ENCODE measurements at places on chromosomes 4 and X.

- no peak for DNase-seq
- no peak overlapping the region for H3K4me3 ChIP-seq
- no peaks in the 10 kb centered on the region for H3K36me3 ChIP-seq
These were observed 15.4 kb downstream of the LRP2BP start for GRCh38 chr4:185380320-185380719.

GRCh38 chr4:127772769-127773671 is 9.1 kb upstream of the HSPA4L start:
- no peaks in the 10 kb centered on the region for H3K4me1 ChIP-seq
- DNase-seq: no peak
- H3K27ac ChIP-seq: no peak overlapping the region
- no peaks in the 10 kb centered on the region for H3K36me3 ChIP-seq
- no peaks in the 10 kb centered on the region for H3K27me3 ChIP-seq

DNA sequence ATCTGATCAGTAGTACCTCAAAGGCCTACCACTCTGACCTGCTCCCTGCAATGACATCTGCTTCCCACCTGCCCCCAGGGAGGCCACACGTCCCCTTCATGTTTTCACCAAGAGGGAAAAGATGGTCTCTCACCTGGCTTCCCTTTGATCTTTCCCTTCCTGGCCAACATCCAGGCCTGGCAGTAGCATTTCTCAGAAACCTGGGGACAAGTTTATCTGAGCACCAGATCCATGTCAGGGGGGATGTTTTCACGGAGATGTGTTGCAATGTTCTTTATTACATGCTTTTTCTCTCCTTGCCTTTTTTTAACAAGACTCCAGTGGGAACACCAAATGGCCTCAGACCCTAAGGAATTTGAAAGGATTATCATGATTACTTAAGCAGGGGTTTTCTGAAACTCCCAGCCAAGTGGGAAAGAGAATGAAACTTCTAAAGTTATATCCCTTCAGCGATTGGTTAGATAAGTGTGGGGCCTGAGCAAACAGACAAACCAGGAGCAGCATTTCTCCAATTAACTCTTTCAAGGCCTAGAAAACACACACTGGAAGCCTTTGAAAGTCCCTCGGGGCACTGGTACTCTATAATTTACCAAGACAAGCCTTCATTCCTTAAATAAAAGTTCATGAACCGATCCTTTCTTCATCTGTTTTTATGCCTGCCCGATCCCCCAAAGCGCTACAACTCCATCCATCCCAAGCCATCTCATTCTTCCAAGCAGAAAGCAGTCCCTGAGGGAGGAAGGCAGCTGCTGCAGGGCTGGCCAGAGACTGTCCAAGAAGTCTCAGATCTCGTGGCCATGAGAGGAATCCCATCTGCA is 94.1 kb downstream of the BCOR start:
- H3K27ac ChIP-seq: no peak overlapping the region
- no peak overlapping the region for H3K4me3 ChIP-seq
- no peaks in the 10 kb centered on the region for H3K4me1 ChIP-seq
- H3K36me3 ChIP-seq: no peaks in the 10 kb centered on the region
- H3K27me3 ChIP-seq: no peaks in the 10 kb centered on the region

GRCh38 chr4:7818399-7818911 is 121.2 kb downstream of the AFAP1 start:
- peaks cover 34% of the 10 kb centered on the region for H3K36me3 ChIP-seq
- H3K27ac ChIP-seq: peak overlapping the region; percentile 23
- DNase-seq: no peak
- no peak overlapping the region for H3K4me3 ChIP-seq
- no peaks in the 10 kb centered on the region for H3K27me3 ChIP-seq

GRCh38 chr4:45640281-45640680 is 483.6 kb downstream of the GABRG1 start:
- H3K27ac ChIP-seq: no peak overlapping the region
- H3K27me3 ChIP-seq: no peaks in the 10 kb centered on the region
- DNase-seq: no peak
- no peak overlapping the region for H3K4me3 ChIP-seq
- no peaks in the 10 kb centered on the region for H3K36me3 ChIP-seq
- no peaks in the 10 kb centered on the region for H3K4me1 ChIP-seq

DNA sequence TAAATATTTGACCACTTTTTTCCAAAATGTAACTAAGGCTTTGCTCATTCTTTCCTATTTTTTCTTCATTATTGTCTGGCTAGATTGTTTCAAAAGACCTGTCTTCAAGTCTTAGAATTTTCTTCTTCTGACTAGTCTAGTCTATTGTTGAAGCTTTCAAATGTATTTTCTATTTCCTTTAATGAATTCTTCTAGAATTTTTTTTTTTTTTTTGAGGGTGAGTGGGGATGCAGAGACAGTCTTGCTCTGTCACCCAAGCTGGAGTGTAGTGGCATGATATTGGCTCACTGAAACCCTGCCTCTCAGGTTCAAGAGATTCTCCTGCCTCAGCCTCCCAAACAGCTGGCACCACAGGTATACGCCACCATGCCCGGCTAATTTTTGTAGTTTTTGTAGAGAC is 141.4 kb downstream of the TET2 start:
- no peak overlapping the region for H3K4me3 ChIP-seq
- DNase-seq: no peak
- no peak overlapping the region for H3K27ac ChIP-seq
- no peaks in the 10 kb centered on the region for H3K4me1 ChIP-seq
- no peaks in the 10 kb centered on the region for H3K36me3 ChIP-seq

DNA sequence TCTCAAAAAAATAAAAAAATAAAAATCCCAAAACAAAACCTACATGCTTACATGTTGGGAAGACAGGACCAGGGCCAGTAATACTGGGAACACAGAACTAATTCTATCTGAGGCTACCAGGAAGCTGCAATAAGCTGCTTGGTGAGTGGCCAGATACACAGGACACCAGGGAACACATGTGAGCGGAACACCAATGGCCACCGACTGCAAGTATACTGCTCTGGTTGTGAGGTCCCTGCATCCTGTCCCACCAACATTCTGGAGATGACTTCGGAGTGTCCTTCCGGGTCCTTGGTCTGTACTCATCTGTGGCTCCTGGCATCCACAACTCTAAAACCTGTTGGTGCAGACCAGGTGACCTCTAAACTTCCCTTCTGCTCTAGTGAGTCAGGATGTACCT is 2.7 kb downstream of the TNIP2 start:
- H3K36me3 ChIP-seq: no peaks in the 10 kb centered on the region
- H3K27ac ChIP-seq: no peak overlapping the region
- DNase-seq: no peak
- H3K4me1 ChIP-seq: 0 out of 2 replicates have a peak, but pooled peaks cover 4% of the 10 kb centered on the region
- no peaks in the 10 kb centered on the region for H3K27me3 ChIP-seq

GRCh38 chr4:153497988-153498967 is 32.1 kb downstream of the TMEM131L start:
- no peaks in the 10 kb centered on the region for H3K36me3 ChIP-seq
- no peak for DNase-seq
- H3K27me3 ChIP-seq: no peaks in the 10 kb centered on the region
- no peak overlapping the region for H3K4me3 ChIP-seq
- H3K4me1 ChIP-seq: no peaks in the 10 kb centered on the region
- H3K27ac ChIP-seq: no peak overlapping the region

GRCh38 chr4:81040012-81040659 is 9.6 kb downstream of the BMP3 start:
- H3K27ac ChIP-seq: no peak overlapping the region
- no peaks in the 10 kb centered on the region for H3K27me3 ChIP-seq
- no peaks in the 10 kb centered on the region for H3K4me1 ChIP-seq
- no peaks in the 10 kb centered on the region for H3K36me3 ChIP-seq

DNA sequence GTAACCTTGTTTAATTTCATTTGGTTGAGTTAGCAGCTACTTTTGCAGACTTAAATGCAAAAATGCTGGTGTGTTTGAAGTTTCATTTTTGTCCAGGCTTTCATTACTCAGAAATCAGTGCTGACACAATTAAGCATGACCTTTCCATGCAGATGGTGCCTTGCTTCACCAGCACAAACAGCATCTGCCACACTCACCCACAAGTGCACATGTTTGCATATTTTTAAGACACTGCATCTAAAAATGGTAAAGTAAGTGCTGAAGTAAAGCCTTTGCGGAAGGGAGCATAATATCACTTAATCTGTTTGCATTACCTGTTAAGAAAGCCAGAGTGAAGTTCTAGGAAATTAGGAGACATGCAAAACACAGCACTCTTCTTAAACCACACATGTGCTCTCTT is 7.3 kb upstream of the DAPP1 start:
- no peak for DNase-seq
- H3K36me3 ChIP-seq: no peaks in the 10 kb centered on the region
- no peak overlapping the region for H3K27ac ChIP-seq
- no peak overlapping the region for H3K4me3 ChIP-seq
- H3K4me1 ChIP-seq: no peaks in the 10 kb centered on the region
- no peaks in the 10 kb centered on the region for H3K27me3 ChIP-seq

DNA sequence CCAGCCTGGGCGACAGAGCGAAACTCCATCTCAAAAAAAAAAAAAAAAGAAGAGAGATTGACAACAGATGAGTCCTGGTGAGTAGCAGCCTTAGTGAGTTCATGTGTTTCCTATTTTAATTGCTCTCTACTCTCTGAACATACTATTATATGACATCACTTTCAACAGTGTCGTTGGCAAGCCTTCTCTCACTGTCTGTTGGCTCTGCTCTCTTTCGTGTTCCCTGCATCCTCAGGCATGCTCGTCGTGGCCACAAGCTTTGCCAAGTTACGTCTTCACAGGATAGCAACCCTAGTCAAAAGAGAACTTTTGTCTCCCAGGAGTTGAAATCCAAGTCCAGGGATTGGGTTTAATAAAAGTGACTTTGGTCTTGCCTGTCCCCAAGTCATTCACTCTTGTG is 117.1 kb upstream of the EGFL6 start:
- H3K27me3 ChIP-seq: no peaks in the 10 kb centered on the region
- no peak overlapping the region for H3K27ac ChIP-seq
- no peak overlapping the region for H3K4me3 ChIP-seq
- DNase-seq: no peak
- no peaks in the 10 kb centered on the region for H3K4me1 ChIP-seq
- no peaks in the 10 kb centered on the region for H3K36me3 ChIP-seq

DNA sequence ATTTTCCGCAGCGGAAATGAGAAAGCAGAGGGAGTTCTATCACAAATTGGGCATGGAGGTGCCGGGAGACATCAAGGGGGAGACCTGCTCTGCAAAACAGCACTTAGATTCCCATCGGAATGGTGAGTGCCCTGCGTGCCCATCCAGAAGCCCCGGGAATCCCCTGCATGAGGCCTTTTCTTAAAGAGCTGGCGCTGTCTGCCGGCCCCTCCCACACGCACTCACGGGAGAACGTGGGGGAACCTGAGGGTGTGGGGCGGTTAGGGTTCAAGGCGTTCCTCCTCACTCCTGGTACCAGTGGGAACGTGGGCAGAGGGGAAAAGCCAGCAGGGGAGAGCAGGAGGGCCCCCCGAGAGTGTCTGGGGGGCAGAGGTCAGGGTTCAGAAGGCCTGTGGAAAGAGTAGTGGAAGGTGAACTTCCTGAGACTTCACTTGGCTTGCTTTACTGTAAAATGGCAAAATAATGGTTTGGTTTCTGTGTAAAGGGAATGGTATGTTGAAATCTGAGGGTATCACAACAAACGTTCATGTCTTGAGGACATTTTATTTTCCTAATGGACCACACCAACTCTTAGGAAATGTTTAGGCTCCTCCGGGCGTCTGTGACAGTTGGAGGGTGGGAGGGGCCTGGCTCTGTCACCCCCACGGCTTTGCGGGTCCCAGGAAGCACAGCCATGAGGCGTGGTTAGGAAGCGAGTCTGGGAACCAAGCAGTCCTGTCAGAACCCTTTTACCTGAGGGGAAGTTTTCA is 38.0 kb downstream of the PCGF3 start:
- H3K4me1 ChIP-seq: peaks cover 12% of the 10 kb centered on the region
- no peak overlapping the region for H3K4me3 ChIP-seq
- DNase-seq: no peak
- no peaks in the 10 kb centered on the region for H3K36me3 ChIP-seq
- H3K27me3 ChIP-seq: no peaks in the 10 kb centered on the region

DNA sequence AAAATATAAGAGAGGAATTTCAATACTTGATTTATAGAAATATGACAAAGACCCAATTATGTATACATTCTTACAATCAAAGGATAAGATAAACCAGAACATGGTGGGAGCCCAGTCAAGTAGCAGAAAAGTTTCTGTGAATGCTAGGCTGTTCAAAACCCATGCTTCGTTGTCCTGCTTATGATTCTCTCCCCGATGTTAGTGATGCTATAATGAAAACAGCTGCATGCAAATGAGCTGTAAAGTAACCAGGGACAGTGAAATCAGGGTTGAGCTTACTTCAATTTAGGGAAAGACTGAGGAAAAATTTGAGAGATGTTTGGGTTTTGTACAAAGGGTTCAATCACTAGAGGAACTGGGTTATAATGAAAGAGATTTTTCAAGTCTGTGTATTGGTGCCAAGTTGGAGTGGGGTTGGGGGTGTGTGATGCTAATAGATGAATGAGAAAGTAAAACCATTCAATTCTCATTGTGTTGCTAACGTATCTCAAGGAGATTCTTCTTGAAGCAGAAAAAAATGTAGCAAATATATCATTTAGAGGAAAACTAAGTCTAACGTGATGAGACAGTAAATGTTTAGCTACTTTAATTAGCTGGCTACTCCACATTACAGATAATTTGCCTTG is 59.3 kb upstream of the PPP1R2C start:
- no peaks in the 10 kb centered on the region for H3K36me3 ChIP-seq
- no peak overlapping the region for H3K4me3 ChIP-seq
- no peaks in the 10 kb centered on the region for H3K27me3 ChIP-seq
- no peak for DNase-seq
- H3K4me1 ChIP-seq: no peaks in the 10 kb centered on the region

DNA sequence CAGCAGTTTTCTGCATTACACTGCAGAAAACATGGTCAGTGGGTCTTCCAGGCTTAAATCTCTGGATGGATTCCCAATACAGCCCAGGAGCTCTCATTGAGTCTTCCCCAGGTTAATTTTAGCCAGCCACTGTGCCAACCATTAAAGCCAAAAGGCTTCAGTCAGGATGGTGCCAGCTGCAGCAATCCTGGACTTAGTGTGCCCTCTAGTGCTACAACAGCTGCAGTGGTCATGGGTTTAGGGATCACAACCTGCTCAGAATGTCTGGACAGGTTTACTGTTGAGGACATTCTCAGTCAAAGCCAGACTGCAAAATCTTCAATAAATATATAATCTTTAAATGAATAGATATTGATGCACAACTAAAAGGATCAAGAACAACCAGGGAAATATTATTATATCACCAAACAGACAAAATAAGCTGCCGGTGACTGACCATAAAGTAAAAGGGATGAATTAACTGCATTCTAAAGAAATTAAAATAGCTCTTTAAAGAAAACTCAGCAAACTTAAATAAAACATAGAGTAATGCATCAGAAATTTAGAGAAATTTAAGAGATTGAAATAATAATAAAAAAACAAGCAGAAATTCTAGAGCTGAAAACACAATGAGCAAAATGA is 639.9 kb downstream of the SPOCK3 start:
- H3K4me3 ChIP-seq: no peak overlapping the region
- H3K27me3 ChIP-seq: no peaks in the 10 kb centered on the region
- peak; percentile 10 for DNase-seq
- H3K36me3 ChIP-seq: no peaks in the 10 kb centered on the region
- no peak overlapping the region for H3K27ac ChIP-seq

- H3K4me1 ChIP-seq: no peaks in the 10 kb centered on the region
- no peak overlapping the region for H3K4me3 ChIP-seq
- no peaks in the 10 kb centered on the region for H3K27me3 ChIP-seq
- H3K27ac ChIP-seq: no peak overlapping the region
- H3K36me3 ChIP-seq: no peaks in the 10 kb centered on the region
These were observed 174.0 kb upstream of the TLL1 start for GRCh38 chr4:165699055-165699454.

- DNase-seq: no peak
- H3K36me3 ChIP-seq: no peaks in the 10 kb centered on the region
- no peaks in the 10 kb centered on the region for H3K27me3 ChIP-seq
- no peaks in the 10 kb centered on the region for H3K4me1 ChIP-seq
These were observed 5.6 kb upstream of the ADD1 start for GRCh38 chr4:2837904-2838496.

- DNase-seq: no peak
- no peaks in the 10 kb centered on the region for H3K36me3 ChIP-seq
- no peak overlapping the region for H3K4me3 ChIP-seq
- no peak overlapping the region for H3K27ac ChIP-seq
- H3K4me1 ChIP-seq: no peaks in the 10 kb centered on the region
These were observed 395.7 kb downstream of the DTHD1 start for GRCh38 chr4:36677112-36677511.

All from Panc1 (cell line).